Cortex of kidney (tissue), 1 donor: ENCODE measurements at places on chromosomes 7 and 10.

DNA sequence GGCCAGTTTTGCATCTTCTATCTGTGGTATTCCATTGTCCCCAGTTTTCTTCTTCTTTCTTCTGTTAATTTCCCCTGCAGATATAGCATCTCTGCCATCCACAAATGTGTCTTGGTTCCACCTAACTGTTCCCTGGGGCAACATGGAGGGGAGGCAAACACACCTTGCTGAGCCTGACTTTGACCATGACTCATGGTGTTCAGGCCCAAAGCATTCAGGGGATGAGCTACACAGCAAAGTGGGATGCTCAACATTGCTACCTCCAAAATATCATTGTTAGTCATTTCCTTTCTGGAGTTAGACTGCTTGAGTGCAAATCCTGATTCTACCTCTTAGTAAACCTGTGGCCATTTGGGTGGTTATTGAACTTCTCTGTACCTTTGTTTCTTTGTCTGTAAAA lies 542.7 kb downstream of the LRMDA start:
- no peak for DNase-seq

DNA sequence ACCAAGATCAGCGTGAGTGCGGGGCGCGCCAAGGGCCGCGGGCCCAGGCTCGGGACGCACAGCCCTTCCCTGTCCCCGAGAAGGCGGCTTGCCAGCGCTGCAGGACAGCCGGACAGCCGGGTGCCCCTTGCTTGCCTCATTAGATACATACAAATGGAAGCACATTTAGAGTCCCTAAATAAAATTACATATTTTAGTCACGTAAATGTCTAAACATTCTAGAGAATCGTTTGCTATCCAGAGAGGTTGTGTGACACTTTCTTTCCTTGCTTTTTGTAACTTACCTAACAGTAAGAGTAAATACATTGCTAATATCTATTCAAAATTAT lies 4.8 kb downstream of the VSTM2A start:
- DNase-seq, result no peak

DNA sequence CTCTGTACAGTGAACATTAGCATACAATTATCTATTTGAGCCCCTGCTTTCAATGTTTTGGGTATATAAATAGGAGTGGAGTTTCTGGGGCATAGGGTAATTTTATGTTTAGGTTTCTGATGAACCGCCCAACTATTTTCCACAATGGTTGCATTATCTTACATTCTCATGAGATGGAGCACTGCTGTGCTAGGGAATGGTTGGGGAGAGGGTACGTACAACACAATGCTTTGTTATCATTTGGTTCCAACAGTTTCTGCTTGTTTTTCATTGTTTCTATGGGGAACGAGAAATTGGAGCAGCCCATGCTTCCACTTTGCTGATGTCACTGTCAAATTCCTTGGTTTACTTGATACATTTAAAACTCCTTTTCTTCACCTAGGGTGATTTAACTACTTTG lies 1115.3 kb downstream of the REEP3 start:
- no peak for DNase-seq

GRCh38 chr7:121634356-121634755 lies 238.2 kb upstream of the FAM3C start:
- DNase-seq, result no peak

- no peak for DNase-seq
Observed at GRCh38 chr7:159130199-159130775, 14.4 kb downstream of the VIPR2 start.

DNA sequence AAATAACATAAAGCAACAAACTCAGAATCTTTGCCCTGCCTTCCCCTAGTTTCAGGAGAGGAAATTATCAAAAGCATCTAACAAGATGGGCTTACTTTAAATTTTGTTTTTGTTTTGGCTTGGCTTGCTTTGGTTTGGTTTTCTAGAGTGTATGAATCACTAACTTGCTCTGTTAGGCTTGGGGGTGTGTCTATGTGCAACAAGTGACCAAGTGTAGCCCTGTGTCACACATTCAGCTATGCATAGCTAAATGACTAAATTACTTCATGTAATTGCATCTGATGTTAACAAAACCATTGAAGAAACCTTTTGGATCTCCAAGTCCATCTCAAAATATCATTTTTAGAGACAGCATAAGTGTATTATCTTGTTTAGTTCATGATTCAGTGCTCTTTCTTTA lies 251.0 kb downstream of the TFEC start:
- no peak for DNase-seq

- no peak for DNase-seq
Observed at GRCh38 chr10:74027702-74028101, 29.8 kb downstream of the VCL start.

GRCh38 chr7:136868496-136869000 lies at the start of gene CHRM2:
Gene CHRM2, plus strand, starts transcription at chr7:136868652. Its CDS starts 146,214 bp downstream, at chr7:137014866.
- no peak for DNase-seq

DNA sequence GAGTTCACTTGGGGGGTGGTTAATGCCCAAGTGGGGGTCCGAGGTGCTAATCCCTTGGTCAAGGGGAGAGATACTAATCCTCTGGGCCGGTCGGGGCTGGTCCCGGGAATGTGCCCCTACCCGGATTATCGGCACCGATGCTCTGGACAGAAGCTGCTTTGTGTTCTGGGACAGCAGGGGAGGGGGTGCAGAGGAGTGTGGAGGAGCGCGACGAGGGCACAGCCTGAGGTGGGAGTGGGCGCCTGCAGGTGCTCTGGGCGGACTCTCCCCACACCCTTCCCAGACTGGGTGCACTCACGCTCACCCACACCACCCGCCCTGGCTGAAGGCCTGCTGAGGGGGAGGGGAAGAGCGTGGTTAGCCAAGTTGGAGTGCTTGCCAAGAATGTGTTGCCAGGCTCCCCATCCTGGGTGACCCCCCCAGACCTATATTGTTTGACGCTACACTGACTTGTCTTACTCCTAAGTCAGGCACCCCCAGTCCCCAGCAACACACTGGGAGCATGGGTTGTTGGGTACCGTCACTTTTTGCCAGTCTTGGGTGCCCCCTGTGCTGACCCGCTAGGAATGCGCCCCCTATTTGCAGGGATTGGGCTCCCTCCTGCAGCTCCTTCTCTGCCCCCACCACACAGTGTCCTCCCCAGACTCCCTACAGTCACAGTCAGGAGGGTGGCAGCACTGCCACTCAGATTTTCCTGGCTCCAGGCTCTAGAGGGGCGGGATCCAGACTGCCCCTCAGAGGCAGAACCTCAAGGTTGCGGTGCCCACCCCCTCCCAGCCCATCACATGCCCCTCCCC lies 1.2 kb downstream of the SLC4A2 start:
- no peak for DNase-seq

- no peak for DNase-seq
Observed at GRCh38 chr7:128740996-128741395, 1.8 kb downstream of the CALU start.

- no peak for DNase-seq
Observed at GRCh38 chr10:24681572-24682088, 42.1 kb downstream of the ARHGAP21 start.

GRCh38 chr10:14293526-14293925 lies 37.2 kb downstream of the FRMD4A start:
- no peak for DNase-seq

DNA sequence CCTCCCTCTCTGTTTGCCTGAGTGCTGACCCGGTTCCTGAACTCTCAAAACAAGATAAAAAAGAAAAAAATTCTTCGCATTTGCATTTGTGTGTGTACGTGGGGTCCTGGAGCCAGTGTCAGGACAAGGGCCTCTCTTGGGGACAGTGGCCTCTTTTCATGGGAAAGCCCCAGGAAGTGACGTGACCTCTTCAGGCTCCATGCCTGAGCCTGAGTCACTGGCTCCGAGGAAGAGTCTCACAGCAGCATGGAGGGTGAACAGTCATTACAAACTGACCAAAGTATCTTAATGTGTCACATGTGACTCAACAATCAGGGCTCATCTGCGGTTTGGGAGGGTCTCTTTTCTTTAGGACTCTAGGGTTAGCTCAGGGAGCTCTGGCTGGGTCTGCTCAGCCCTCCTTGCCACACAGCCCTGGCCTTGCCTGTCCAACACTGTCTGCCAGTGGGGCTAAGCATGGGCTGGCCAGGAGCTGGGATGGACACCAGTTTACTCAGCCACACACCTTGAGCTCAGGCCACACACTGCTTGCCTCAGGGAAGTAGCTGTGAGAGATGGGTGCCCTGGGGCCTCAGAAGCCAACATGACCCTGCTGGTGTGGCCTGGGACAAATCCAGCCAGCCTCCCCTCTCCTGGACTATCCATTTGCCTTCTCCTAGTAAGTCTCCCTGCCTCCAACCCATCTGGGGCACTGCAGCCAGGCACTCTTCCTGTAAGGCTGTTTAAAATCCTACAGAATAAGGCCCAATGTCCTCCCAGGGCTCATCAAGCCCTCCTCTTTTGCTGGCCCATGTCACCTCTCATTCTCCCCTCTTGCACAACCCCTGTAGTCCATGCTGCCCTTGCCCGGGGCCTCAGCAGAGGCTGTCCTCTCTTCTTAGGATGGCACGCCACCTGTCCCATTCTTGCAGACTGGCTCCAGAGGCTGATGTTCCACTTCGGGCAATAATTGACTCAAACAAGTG lies 10.5 kb downstream of the TMEM273 start:
- DNase-seq, result no peak

DNA sequence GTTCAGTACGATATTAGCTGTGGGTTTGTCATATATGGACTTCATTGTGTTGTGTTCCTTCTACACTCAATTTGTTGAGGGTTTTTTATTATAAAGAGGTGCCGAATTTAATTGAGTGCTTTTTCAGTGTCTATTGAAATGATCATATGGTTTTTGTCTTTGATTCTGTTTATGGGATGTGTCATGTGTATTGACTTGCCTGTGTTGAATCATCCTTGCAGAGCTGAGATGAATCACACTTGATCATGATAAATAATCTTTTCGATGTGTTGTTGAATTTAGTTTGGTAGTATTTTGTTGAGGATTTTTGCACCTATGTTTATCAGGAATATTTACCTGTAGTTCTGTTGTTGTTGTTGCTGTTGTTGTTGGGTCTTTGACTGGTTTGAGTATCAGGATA lies 39.8 kb downstream of the ATOH7 start:
- DNase-seq, result no peak

- no peak for DNase-seq
Observed at GRCh38 chr7:25636168-25636567, 407.9 kb upstream of the NPVF start.

GRCh38 chr7:135785065-135785464 lies 36.5 kb upstream of the FAM180A start:
- no peak for DNase-seq

GRCh38 chr7:84190016-84190705 lies 4.4 kb downstream of the SEMA3A start:
- no peak for DNase-seq

GRCh38 chr7:39300276-39300675 lies 265.9 kb upstream of the YAE1 start:
- no peak for DNase-seq

GRCh38 chr10:101682172-101682825 lies 12.7 kb downstream of the FBXW4 start:
- DNase-seq, result no peak

DNA sequence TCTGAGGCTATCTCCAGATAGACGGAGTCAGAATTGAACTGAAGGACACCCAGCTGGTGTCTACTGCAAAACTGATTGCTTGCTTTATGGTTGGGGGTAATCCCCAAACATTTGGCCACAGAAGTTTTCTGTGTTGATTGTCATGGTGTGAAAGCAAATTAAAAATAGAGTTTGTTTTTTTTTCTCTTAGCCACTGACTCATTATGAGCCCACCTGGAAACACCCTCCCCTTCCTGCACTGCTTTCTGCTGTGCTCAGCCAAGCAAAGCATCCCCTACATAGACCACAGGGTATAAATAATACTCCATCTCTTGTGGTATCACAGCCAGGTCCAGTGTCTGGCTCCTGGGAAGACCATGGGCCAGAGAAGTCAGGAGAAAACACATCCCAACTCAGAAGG lies 6.5 kb upstream of the VWC2 start:
- DNase-seq, result no peak

- DNase-seq, result no peak
Observed at GRCh38 chr7:127793582-127793981, 141.6 kb downstream of the SND1 start.

DNA sequence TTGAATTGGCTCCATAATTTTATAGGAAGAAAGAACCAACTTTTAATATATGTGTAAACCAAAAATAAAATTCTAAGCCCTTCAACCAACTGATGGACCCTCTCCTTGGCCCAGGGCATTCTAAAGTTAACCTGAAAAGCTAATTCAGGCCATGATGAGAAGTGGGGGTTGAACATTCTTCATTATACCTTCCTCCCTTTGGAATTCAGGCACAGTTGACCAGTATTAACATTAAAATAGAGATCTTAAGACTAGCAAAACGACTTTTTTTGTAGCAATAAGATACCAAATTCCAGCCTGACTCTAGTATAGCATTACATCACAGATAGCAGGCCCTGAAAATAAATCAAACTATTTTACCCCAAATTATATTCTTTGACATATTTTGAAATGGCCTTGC lies 173.2 kb downstream of the PLPP4 start:
- DNase-seq, result no peak

DNA sequence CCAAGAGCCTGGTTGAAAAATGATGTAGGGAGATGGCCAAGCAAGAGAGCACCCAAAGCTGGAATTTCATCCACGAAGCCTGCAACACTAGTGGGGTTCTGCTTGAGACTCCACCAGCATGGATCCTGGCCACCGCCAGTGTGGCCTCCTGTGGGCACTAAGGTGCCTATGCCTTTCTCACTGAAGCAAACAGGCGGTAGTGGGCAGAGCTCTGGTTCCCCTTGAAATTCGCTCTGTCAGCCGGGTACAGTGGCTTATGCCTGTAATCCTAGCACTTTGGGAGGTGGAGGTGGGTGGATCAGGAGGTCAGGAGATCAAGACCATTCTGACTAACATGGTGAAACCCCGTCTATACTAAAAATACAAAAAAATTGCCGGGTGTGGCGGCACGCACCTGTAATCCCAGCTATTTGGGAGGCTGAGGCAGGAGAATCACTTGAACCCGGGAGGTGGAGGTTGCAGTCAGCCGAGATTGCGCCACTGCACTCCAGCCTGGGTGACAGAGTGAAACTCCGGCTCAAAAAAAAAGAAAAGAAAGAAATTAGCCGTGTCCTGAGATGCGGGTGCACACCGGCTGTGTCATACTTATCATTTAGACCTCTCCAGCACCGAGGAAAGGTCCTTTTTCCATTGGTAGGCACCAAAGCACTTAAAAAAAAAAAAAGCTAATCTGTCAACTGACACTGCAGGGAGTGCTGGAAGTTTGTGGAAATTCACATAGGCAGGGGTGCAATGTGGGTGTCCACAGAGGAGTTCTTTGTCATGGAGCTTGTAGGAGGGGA lies 28.3 kb downstream of the CCM2 start:
- no peak for DNase-seq

GRCh38 chr10:117546581-117547015 lies 4.1 kb downstream of the EMX2 start:
- DNase-seq, result no peak
